ENCODE measurements at places on chromosomes 5 and 9. TPM values are rescaled to one million over a fixed set of nuclear protein-coding genes. Genes with fewer than 3 reads are reported as not detected.

Gene FBXW2
- 7.1 TPM for polyA plus RNA-seq

Gene IL13
- polyA plus RNA-seq = not detected

Gene KCNMB1
- polyA plus RNA-seq = 4.2 TPM

Gene FOXI1
- not detected for polyA plus RNA-seq

Gene CAMK2A
- 0.24 TPM for polyA plus RNA-seq

Gene ARAP3
- 2.9 TPM for polyA plus RNA-seq

Gene SPINK6
- polyA plus RNA-seq = 0.06 TPM

Gene LCN15
- polyA plus RNA-seq = not detected

Gene FGF10
- polyA plus RNA-seq = 0.37 TPM

Gene RETREG1
- polyA plus RNA-seq = 1.0 TPM

Gene PCDHA3
- not detected for polyA plus RNA-seq

Gene FAM151B
- 0.67 TPM for polyA plus RNA-seq

Gene CDKN2B-AS1
- 0.28 TPM for polyA plus RNA-seq

Gene CENPK
- polyA plus RNA-seq = 6.6 TPM

Gene HSPB3
- 3.5 TPM for polyA plus RNA-seq

Gene CARTPT
- not detected for polyA plus RNA-seq

Gene BNIP1
- 11.7 TPM for polyA plus RNA-seq

Gene GABRA6
- polyA plus RNA-seq = not detected

Gene SLCO6A1
- 0.39 TPM for polyA plus RNA-seq

Gene NIPAL4
- polyA plus RNA-seq = 5.4 TPM

Gene TLE1
- 11.1 TPM for polyA plus RNA-seq

Gene ENHO
- 0.31 TPM for polyA plus RNA-seq

Gene SQSTM1
- 94.8 TPM for polyA plus RNA-seq

Gene PCDHB6
- polyA plus RNA-seq = 0.06 TPM

Gene TXNDC8
- polyA plus RNA-seq = not detected

Gene FOXD4L4
- 0.02 TPM for polyA plus RNA-seq

Gene WDR31
- 1.6 TPM for polyA plus RNA-seq

Gene PPP1R2B
- not detected for polyA plus RNA-seq

Gene SPDL1
- polyA plus RNA-seq = 7.6 TPM

Gene ZNF782
- 1.1 TPM for polyA plus RNA-seq

Gene GABRA1
- not detected for polyA plus RNA-seq

Gene TENT4A
- polyA plus RNA-seq = 7.9 TPM
